Right renal cortex interstitium (tissue), 3 donors: ENCODE measurements at places on chromosomes 2 and 18.

DNA sequence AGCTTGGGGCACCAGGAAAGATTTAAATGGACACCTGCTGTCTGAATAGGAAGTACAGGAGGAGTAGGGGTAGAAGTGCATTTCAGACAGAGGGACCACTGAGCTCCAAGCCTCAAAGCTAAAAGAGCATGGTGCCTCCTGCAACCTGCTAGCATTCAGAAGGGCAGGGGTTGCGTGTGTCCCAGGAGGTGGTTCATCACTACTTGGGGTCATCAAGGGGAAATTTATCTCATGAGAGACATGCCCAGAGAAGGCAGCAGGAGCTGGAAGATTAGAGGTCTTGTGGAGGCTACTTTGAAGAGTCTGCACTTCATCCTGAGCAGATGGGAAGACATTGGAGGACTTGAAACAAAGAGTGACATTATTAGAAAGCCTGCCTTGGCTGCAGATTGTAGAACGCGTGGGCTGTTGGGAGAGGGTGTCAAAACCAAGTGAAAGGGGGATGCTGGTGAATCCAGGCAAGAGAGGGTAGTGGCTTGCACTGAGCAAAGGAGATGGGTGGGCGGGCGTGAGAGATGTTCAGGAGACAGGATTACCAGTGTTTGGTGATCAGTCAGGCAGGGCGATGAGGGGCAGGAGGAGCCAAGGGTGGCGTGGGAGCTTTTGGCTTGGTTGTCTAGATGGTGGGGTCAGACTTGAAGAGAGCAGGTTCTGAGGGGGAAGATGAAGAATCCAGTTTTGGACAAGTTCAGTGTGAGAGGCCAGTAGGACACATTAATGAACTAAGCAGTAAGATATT lies 154.0 kb downstream of the DYSF start:
- DNase-seq: no peak

DNA sequence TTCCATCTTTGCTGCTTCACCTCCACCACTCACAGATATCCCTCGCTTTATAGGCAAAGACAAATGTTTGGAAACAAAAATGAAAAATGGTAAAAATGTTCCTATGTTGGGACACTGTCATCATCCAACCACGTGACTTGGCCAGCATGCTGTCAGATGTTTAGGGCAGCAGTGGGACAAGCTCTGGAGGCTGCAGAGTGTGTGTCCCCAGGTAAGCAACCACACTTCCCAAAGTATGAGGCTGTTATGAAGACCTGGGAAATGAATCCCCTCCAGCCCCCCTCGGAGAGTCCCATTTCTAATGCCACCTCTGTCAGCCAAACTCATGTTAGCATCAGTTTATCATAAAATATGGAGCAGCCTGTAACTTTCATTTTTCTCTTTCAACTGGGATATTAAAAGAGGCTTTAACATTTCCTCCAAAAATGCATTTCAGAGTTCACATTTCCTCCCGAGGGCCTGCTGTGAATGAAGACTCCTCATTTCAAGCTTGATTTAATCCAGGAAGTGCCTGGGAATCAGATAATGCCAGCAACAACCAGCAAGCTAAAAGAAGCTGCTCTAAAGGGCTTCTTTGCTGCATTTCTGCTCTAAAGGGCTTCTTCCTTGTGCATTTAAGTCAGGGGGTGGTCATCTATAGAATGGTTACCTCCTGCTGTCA lies 66.2 kb downstream of the APOB start:
- DNase-seq: no peak

GRCh38 chr2:240512666-240513535 lies 44.9 kb downstream of the ANKMY1 start:
- DNase-seq: no peak

- DNase-seq: no peak
These were observed 126.6 kb upstream of the CREB1 start for GRCh38 chr2:207403141-207403540.

DNA sequence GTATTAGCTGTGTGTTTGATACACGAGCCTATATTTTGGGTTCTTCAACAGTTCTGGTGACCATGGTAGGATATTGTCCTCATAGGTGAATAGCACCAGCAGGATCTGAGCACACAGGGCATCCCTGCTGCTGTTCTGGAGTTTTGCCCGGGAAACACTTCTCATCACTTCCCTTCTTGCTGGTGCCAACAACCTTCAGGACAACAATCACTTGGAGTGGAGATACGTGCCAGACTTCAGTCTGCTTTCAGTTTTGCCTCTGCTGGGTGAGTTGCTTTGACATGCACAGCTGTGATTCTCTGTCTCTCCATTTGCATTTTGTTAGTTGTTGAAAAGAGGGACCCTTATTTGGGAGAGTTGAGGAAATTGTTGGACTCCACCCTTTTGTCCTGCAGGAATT lies 1347.2 kb upstream of the DDX18 start:
- no peak for DNase-seq

- peak; percentile 72 for DNase-seq
These were observed 213.6 kb downstream of the TNS1 start for GRCh38 chr2:217789003-217789735.

- DNase-seq: no peak
These were observed 99.5 kb downstream of the HS1BP3 start for GRCh38 chr2:20551260-20551944.

DNA sequence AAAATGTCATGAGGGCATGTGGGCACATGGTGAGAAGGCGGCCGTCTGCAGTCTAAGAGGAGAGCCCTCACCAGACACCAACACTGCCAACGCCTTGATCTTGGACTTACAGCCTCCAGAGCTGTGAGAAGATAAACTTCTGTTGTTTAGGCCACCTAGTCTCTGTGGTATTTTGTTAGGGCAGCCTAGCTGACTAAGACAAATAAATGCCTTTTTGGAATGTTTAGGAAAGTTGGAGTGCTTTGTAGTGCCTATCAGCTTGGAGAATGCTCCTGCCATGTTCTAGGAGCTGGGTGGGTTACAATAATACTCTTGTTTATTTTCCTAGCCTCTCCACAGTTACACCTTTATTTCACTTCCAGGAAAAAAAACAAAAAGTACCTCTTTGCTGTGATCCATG lies 92.0 kb downstream of the SPP2 start:
- no peak for DNase-seq
